Right hindlimb (tissue), 1 donor: ENCODE measurements at places on chromosomes 6 and 20.

- no peak for DNase-seq
Observed at GRCh38 chr20:36306553-36307411, 643 bp downstream of the DLGAP4 start.

DNA sequence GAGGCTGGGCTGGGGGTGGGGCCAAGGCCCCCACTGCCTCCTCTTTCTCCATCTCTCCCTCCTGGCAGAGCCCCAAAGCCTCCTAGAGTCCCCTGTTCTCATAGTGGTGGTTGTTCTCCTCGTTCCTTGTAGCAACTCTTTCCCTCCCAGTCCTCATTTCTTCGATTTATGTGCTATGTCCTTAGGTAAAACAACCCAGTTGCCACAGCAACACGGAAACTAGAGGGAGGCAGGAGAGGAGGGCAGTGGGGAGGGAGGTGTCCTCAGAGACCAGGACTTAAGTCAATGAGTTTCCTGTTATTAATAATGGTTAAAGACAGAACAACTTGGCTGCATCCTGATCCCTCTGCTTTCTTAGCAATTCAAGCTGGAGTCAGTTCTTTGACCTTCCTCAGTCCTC, 161.0 kb downstream of the INSM1 start:
- no peak for DNase-seq

DNA sequence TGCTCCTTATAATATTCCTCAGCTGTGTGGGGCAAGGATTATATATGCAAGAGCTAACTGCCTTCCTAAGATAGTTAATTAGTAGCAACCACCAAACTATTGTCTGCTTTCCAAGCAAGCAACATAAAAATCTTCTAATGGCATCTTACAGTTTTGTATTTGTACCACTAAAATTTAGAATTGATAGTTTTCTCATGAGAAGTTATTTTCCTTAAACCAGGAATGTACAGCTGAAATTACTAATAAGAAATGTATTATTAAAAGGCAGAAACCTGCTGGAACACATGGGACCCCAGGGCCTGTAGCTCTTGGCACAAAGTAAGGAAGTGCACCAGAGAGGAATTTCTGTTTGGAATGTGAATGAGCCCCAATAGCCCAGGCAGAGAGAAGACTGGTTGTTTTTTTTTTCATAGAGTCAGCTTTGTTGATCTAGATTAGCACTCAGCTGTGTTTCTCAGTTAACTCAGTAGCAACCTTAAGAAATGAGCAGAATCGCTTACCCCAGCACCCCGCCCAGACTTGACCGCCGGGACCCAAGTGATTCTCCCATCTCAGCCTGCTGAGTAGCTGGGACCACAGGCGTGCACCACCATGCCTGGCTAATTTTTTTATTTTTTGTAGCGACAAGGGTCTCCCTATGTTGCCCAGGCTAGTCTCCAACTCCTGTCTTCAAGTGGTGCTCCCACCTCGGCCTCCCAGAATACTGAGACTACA, 2.6 kb downstream of the MGME1 start:
- DNase-seq = no peak

GRCh38 chr20:10113746-10114145, 79.0 kb downstream of the ANKEF1 start:
- no peak for DNase-seq

DNA sequence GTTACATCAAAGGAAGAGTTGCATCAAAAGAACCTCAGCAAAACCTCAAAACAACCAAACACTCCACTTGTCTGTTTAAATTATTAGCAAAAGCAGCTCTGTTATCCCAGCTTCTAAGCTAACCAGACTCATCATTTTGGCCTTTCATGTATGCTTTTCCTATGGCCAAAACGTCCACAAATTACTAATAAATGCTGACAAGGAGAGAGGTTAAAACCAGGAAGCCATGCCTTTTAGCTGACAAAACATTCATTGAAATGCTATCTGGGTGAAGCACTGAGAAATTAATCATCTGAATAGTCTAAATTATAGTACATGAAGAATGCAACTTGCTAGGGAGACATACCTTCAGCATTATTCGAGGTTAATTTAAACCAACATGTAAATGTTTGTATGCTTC, 80.6 kb downstream of the LAMA2 start:
- no peak for DNase-seq

DNA sequence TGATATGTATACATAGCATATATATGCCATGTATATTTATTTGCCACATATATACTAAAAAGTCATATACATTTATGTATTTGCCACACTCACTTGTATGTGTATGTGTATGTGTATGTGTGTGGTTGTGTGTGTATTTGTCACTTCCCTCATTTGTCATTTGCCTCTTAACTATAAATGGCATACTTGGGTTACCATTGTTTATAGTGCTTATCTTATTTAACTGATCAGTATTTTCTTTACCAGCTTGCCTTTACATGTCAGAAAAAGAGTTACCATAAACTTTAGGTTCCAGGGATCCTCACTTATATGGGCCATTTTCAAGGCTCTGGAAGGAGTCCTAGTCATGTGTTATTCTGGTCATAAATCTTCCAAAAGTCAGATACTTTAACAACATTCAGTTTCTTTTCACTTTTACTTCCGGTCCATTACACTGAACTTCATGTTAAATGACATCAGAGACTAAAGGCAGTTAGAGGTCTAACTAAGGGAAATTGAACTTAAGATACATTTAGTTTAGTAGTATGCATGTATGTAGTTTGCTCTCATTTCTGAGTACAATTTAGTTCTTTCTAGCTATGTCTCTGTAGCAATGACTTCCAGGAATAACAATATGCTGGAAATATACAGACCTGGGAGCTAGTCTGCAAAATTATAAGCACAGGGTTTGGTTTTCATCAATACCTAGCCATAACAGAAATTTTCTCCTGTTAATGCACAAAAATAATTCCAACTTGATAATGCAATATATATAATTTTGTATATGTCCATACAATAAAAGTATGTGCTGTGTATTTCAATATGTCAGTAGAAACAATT, 33.7 kb upstream of the HIVEP1 start:
- DNase-seq = no peak

DNA sequence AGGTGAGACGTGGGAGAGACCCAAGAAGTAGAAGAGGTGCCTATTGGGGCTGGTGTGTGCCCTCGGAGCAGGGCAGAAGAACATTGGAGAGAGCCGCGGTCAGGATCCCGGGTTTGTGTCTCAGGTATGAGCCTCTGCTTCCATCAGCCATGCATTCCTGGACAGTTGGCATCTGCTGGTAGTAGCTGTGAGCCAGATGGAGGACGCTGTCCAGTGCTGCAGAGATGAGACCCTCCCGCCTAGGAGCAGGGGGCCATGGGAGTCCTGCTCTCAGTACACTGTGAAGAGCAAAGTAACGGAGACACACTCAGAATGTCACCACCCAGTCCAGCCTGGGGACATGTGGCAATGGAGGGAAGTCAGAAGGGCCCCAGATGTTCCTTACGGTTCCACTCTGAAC, 108.2 kb downstream of the CDH4 start:
- no peak for DNase-seq
